ENCODE measurements at places on chromosomes 13 and 19.
A peak's percentile ranks its signal among the peaks of the same experiment; 100 is the strongest.

GRCh38 chr19:55345101-55345817 is 5.6 kb downstream of the KMT5C start:
- no peak for DNase-seq

DNA sequence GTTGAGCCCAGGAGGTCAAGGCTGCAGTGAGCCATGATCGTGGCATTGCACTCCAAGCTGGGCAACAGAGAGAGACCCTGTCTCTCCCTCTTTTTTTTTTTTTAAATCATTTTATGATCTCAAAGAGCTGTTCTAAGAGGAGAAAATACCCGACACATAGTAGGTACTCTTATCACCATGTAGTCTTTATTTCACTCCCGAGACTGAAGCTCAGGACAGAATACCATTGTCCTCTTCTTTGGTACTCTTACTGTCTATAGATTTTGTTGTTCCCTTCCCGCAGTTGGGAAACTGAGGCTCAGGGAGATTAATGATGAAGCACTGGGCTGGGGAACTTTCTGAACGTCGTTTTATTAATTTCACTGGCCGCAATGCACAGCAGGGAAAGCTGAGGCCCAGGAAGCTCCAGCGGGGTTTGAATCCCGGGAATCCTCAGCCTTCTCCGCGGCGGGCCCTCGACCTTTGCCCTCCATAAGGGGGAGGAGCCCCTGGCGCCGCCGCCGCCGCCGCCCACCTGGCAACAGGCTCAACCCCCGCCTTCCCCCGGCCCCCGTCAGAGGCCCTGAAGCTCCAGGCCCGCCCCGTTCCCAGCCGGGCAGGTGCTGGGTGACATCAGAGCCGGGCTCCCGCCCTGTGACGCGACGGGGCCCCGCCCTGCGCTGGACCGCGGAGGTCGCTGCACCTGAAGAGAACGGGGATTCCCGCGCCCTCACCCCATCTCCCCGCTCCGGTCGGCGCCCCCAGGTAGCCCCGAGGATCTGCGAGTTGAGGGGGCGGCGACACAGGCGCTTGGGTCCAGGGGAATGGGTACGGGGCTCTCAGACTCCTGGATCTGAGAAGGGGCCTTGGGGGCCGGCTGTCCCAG is 1.6 kb downstream of the MYH14 start:
- DNase-seq, result no peak

- DNase-seq, result peak; percentile 81
These were observed 7.2 kb upstream of the ZNF606 start for GRCh38 chr19:58009666-58010301.

DNA sequence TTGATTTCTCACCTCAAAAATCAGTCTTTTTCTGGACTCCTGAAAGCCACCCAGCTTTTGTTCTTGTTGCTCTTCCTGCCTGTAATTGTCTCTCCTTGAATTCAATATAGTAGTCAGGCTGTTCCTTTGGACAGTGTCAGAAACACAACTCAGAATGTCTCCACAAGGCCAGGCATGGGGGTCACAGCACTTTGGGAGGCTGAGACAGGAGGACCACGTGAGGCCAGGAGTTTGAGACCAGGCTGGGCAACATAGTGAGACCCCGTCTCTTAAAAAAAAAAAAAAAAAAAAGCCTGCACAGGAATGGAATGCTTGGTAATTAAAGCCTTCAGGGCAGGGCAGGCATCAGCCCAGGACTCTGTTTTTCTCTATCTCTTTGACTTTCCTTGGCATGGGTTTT is 8.9 kb upstream of the BAX start:
- no peak for DNase-seq

- no peak for DNase-seq
These were observed 10.1 kb downstream of the PAK4 start for GRCh38 chr19:39135701-39136100.

DNA sequence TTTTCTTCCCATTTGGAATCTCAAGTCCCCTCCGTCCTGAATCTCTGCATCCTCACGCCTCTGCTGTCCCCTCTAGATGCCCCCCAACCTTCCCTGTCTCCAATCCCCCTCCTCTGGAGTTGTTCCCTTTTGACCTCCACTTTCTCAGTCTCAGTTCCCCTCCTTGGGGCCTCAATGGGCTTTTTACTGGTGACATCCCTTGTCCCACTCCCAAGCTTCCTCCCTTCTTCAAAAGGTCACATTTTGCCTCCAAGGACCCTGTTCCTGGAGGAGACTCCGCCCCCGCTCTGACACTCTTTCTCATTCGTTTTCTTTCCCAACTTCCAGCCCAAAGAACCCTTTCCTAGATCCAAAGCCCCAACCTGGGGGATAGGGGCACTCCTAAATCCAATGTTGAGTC is 1.0 kb downstream of the AP2S1 start:
- DNase-seq, result no peak

DNA sequence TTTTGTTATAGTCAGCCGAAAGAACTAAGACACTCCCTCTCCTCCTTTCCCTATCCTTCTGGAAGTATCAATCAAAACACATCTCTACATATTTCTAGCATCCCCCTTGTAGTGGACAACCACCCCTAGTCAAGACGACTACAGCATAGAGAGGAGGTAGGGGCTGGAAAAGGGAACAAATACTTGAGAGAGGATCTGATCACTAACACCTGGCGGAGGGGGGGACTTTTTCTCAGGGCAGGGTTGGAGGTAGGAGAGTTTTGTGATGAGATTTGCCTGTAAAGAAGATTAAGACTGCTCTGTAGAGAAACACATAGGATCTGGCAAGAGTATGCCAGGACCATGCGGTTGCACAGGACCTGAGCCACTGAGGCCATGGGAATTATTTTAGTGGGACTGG is 208.1 kb downstream of the SHISA2 start:
- DNase-seq, result no peak

DNA sequence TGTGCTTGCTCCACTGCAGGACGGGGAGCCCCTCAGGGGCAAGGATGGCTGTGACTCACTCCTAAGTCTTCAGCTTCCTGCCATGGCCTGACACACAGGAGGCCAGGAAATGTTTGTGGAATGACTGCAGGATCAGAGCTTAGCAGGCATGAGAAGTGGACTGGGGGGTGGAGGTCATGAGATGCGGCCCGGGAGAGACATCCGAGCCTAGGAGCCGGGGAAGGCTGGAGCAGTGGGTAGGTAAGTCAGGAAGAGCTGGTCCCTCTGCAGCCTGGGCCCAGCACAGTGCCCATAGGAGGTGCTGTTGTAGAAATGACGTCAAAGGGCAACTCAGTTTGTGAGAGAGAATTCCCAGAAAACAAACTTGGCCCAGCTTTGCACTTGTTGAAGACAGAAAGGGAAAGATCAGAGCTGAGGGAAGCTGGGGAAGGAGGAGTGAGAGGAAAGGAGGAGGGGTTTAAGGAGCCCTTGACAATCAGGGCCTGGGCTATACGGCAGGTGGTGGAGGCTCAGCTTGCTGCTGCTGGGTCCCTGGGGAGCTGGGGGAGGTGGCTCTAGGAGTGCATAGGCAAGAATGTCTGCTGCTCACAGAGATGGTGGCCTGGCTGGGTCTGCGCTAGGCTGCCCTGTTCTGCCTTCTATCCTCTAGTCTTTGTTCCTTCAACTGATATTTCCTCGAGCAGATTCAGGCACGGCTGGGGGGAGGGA is 18.5 kb downstream of the POU2F2 start:
- DNase-seq, result peak; percentile 98

GRCh38 chr13:78228211-78228610 is 309.6 kb upstream of the EDNRB start:
- peak; percentile 66 for DNase-seq

- DNase-seq, result peak; percentile 25
These were observed 43.9 kb downstream of the GAS6 start for GRCh38 chr13:113819731-113820715.

- no peak for DNase-seq
These were observed 1.9 kb upstream of the EXOC3L2 start for GRCh38 chr19:45247136-45247535.
